H4 (cell line): ENCODE measurements at places on chromosomes 2 and 18.
A peak's percentile ranks its signal among the peaks of the same experiment; 100 is the strongest.

DNA sequence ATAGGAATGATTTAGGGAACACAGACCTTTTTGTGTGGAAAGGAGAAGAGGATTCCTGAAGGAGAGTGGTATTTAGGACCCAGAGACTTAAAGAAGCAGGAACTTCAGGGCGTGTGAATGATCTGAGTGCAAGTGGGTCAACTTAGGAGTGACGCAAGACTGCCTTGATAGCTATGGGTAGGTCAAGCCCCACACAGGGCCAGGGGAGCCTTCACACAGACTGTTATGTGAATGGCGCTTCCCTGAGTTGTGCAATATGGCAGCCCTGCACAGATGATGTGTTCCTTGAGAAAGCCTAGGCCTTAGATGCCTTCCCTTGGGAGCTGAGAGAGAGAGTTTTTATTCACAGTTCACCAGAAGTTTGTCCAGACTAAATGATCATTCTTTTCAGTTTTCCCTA is 47.1 kb upstream of the IGFBP5 start:
- no peak for DNase-seq

DNA sequence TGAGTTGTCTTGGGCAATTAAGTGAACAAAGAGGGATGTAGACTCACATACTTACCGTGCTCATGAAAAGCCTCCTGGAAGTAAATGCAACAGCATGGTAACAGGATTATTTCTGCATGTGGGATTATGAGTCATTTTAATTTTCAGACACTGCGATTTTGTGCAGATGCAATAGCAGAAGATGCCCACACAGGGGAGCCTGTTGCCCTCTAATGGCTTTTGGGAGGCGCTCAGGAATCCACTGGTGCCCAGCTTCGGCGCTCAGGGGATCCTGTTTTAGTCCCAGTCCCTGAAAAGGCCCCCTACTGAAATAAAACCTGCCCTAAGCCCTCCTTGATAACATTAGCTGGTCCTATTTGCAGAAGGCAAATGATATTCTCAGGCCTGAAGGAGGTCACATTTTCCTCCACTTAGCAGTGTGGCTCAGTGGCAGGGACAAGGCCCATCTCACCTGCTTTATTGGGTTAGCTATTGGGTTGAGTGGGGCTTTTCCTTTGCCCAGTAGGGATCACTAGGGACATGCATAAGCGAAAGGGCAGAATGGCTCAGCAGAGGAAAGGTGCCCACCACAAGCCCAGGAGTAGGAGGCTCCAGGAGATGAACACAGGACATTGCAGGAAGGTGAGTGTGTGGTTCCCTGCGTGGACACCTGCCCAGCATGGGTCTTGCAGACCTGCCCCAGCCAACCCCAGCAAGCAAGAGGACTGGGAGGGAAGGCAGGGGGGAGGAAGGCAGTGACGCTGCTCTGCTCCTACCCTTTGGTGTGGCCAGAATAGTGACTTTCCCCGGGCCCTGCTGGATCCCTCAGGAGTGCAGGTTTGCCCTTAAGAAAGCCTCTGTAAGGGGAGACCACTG is 26.5 kb upstream of the KCNS3 start:
- DNase-seq: peak; percentile 39

DNA sequence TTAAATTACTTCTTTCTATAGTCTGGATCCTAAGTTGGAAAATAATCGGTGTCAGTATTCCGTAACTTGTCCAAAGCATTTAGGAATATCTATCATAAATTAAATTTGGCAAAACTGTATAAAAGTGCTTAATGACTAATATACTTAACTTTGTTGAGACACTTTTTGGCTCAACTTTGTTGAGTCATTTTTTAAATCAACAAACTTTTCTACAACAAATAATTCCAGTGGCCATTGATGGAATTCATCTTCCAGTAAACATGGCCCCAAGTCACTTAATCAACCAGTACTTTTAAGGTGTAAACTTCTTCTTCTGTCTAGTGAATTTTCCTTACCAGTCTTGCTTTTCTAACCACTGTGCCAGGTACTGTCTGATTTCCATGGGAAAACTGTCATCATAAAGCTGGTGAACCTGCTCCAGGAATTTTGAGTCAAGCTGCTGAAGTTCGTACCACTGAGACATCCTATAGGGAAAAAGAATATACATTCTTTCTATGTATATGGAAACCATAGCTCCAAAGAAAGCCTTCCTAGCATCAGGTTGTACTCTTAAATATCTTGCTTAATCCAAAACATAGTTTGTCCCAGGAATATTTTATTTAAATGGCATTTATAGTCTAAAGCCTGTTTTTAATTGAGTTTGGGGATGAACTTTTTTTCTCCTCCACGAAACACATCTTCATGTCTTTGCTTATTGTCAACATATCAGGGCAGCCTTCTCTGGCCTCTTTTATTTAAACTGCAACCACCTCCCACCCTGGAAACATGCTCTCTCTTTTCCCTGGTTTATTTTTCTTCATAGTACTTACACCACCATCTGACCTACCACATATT is 4.2 kb downstream of the STAT1 start:
- no peak for DNase-seq

DNA sequence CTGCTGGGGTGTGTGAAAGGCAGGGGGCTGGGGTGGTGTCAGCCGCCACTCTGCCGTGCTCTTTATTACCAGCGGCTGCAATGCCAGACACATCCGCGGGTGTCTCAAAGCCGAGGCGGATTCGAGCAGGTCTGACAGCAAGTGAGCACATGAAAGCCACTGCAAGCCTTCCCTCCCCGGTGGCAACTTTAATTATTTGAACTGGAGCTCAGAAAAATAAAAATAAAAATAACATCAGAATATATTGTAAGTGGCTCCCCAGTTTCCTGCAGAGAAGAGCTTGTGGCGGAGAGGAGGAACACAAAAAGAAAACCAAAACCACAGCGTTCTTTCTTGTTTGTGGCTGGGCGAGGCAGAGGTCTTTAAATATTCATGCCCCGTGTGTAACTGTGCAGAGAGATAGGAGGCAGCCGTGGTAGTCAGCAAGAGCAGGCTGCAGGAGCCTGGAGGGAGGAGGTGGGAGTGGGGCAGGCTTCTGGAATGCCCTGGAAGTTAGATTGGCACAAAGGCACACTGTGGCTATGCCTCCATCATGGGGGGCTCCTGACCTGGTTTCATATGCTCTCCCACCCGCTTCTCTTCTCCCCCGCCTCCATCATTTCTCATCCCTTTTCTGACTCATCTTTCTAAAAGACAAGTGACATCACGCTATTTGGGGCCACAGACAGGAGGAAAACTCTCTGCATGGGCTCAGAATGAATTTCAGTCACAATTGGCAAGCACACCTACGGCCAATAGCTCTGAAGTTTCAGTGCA is 199.8 kb downstream of the CLIP4 start:
- DNase-seq: peak; percentile 6
